NCI-H510A (cell line): ENCODE measurements at places on chromosomes 3 and 15.

- no peak for DNase-seq
These were observed 11.2 kb downstream of the TNFSF10 start for GRCh38 chr3:172511783-172512762.

GRCh38 chr3:86451749-86452148, 539.2 kb downstream of the VGLL3 start:
- DNase-seq, result no peak

DNA sequence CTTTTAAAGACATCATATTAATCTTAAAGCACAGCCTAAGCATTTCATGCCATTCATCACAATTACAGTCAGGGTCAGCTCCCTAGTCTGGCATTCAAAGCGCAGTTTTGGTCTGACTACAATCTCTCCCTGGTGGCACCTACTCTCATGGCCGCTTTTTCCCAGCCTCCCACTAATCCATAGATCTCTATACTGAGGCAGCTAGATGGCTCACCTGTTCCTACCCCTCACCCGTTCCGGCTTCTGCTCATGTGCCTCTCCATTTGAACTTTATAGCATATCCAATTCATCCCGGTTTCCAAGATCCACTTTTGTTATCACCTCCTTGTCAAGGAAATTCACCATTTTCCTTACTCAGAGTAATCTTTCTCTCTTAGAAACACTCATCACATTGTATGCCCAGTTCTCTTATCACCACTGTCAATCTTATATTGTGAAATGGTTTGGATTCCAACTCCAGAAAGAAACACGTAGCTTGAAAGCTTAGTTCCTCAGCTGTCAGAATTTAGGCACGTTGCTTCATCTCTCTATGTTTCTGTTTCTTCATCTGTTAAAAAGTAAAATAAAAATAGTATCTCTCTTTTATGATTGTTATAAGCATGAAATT, 220.0 kb upstream of the UBE2E2 start:
- DNase-seq, result no peak

DNA sequence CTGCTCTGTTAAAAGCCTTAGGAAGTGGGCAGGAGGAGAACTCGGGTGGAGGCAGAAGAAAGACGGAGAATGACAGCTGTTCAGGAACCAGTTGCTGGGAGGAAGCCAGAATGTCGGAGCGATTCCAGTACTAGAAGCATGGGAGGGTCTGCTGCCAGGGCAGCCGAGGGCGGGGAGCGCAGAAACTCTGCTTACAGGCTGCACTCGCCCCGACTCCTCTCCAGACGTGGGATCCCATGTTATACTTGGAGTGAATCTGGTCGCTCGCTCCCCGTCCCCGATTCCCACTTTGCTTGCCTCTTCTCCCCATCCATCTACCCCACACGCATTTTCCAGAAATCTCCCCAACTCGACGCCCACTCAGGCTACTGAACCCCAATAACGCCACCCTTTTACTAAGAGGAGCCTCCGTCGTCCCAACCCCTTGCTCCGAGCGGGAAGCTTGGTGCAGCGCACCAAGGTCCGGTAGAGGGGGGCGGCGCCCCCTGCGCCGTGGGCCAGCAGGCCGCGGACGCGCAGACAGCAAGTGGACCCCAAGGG, 665 bp downstream of the GATM start:
- no peak for DNase-seq

- no peak for DNase-seq
These were observed 121.7 kb downstream of the CHDH start for GRCh38 chr3:53724566-53724965.

DNA sequence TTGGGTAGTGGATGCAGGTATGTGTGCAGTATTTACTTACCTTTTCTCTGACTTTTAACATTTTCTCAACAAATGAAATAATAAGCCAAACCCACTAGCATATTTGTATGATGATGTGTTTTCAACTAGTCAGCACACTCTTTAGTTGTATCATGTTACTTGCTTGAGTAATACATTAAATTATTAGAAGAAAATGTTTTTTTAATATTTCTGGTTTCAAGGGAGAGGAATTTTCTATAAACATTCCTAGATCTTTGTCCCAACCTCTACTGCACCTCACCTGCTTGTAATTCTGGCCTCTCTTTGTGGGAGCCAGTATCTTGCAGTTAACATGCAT, 161.8 kb upstream of the CBLB start:
- no peak for DNase-seq

DNA sequence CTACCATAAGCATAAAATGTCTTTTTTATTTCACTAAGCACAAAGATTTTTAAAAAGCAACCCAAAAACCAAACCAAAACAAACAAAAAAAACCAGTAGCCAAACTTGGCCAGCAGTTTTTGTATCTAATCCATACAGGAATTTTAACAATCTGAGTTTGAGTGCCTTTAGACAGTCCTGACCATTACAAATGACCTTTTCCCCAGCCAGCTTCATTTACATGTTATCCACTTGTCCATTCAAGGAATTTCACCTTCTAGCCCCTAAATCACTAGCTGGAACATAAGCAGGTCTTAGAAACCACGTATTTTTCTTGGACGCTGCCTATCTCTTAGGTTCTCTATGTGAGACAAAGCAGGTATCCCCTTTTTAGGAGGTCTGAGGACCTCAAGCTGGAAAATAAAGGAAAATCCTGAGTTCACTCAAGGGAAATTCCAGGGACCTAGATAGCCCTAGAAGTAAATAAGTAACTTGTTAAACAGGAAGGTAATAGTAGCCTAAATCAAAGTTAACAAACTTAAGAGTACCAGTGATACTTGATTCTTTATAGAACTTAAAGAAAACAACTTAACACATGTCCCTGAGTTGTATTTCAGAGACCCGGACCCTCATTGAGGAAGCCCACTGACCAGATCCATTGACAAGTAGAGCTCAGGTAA, 34.2 kb downstream of the CIP2A start:
- DNase-seq, result no peak

GRCh38 chr15:59011262-59011952, 23.9 kb downstream of the RNF111 start:
- DNase-seq, result no peak

DNA sequence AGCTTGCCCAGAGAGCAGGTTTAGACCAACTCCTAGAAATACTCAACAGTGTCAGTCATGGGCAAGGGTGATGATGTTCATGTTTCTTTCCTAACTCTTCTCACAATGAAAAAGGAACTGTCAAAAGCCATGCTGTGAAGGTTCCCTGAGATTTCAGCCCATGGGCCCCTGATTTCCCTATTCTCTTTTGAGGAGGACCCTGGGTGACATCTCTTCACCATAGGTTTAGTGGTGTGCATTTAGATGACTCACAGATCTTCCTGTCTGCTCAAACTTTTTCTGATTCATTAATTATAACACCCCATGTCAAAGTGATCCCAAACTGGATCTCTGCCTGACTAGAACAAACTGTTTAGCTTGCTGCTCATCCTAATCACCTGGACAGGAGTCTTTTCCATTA, 108.0 kb downstream of the BBX start:
- no peak for DNase-seq

DNA sequence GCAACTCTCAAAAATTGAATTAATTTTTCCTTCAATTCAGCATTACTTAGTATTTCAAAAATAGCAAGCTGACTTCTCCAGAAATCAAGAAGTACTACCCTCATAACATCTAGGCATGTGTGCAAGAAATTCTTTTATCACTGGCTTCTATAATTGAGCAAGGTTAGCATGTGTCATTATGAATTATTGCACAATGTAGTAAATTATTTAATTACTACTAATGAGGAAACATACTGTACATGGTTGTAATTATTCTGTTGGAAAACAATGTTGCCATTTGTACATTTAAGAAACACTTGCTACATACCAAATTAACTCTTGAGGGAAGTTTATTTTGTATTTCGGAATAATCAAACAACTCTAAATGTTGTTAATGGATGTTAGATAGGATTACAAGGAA, 122.2 kb upstream of the ICE2 start:
- no peak for DNase-seq

DNA sequence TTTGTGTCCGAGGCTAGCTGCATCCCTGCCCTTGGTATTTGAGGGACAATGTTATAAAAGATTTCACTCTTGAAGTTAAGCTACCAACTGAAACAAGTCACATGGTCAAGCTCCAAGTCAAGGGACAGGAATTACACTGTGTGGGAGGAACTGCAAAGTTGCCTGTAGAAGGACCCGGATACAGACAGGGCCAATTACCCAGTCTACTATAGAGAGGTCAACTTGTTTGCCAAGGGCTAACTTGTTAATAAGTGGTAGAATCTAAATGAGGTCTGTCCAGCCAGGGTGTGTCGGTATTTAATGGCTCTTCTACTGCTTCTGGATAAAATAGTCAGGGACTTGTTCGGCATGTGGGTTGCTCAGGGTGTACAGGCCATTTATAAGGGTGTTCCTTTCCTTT, 55.7 kb downstream of the PTPRG start:
- no peak for DNase-seq

GRCh38 chr3:185069037-185070030, 83.5 kb downstream of the C3orf70 start:
- no peak for DNase-seq
